Gastroesophageal sphincter (tissue), 4 donors: ENCODE measurements at places on chromosomes 5 and 9. TPM values are rescaled to one million over a fixed set of nuclear protein-coding genes. Genes with fewer than 3 reads are reported as not detected.

GRCh38 chr9:113741886-113742854, 133.9 kb upstream of the ZNF618 start:
- no peak for ATAC-seq

GRCh38 chr5:55623789-55624188, 88.3 kb downstream of the SLC38A9 start:
- no peak for ATAC-seq

SPATA31D4 gene
- not detected for total RNA-seq

DNA sequence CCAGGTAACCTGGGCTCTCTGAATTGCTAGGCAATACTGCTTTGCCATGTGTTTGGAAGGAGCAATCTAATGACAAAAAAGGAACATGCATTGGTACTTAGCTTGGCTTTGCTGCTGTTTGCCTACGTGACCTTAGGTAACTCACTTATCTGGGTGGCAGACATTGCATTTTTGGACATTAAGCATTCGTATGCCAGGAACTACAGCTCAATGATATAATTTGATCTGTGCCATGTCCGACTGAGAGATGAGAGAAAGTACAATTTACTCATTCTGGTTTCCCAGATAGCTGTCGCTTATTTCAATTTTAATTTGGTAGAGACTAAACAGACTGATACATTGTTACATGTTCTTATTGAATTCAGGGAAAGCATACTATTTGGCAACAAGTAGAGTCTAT, 63.2 kb upstream of the FRRS1L start:
- ATAC-seq: no peak

- ATAC-seq: no peak
Measured at GRCh38 chr9:8647824-8648223, 848.2 kb upstream of the DMAC1 start.

GRCh38 chr9:114611516-114612271, 603 bp downstream of the TMEM268 start:
- peak; percentile 88 for ATAC-seq

PCDHB10 gene
- total RNA-seq: 4.2 TPM
